ENCODE measurements at places on chromosomes 13 and 19. TPM values are rescaled to one million over a fixed set of nuclear protein-coding genes. Genes with fewer than 3 reads are reported as not detected.

- H3K4me3 ChIP-seq = no peak overlapping the region
- no peaks in the 10 kb centered on the region for H3K27me3 ChIP-seq
- no peaks in the 10 kb centered on the region for H3K36me3 ChIP-seq
- DNase-seq = no peak
- peaks cover 7% of the 10 kb centered on the region for H3K4me1 ChIP-seq
- no peak overlapping the region for H3K27ac ChIP-seq
Measured at GRCh38 chr13:109760402-109760801, 26.0 kb downstream of the IRS2 start.

DNA sequence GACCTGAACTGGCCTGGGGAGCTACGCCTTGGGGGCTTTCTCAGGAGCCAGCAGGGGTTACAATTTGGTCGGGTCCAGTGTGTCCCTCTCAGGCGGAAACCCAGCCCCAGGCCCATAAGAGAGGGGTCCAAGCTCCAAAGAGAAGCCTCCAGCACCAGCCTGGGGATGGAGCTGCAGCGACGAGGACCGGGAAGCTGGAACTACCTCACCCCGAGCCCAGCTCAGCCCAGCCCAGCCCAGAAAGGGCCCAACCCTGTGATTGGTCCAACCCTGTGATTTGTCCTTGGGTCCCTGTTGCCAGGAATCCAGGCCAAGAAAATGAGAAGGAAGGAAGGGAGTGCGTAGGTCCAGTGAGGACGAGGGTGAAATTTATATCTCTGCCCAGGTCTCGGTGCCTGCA is 24.1 kb downstream of the CLEC4M start:
- peaks cover 59% of the 10 kb centered on the region for H3K27me3 ChIP-seq
- peak overlapping the region; percentile 75 for H3K4me3 ChIP-seq
- peaks cover 3% of the 10 kb centered on the region for H3K4me1 ChIP-seq
- DNase-seq = peak; percentile 85
- H3K27ac ChIP-seq = no peak overlapping the region
- no peaks in the 10 kb centered on the region for H3K36me3 ChIP-seq

The ZNF878 gene
- total RNA-seq = 16.4 TPM

GRCh38 chr13:41568143-41568971 is 111.0 kb downstream of the RGCC start:
- no peaks in the 10 kb centered on the region for H3K27me3 ChIP-seq
- no peaks in the 10 kb centered on the region for H3K4me1 ChIP-seq
- DNase-seq = peak; percentile 63
- H3K4me3 ChIP-seq = no peak overlapping the region
- H3K27ac ChIP-seq = peak overlapping the region; percentile 24

The TPRX1 gene
- 0.28 TPM for total RNA-seq

The CLPTM1 gene
- total RNA-seq = 71.5 TPM

DNA sequence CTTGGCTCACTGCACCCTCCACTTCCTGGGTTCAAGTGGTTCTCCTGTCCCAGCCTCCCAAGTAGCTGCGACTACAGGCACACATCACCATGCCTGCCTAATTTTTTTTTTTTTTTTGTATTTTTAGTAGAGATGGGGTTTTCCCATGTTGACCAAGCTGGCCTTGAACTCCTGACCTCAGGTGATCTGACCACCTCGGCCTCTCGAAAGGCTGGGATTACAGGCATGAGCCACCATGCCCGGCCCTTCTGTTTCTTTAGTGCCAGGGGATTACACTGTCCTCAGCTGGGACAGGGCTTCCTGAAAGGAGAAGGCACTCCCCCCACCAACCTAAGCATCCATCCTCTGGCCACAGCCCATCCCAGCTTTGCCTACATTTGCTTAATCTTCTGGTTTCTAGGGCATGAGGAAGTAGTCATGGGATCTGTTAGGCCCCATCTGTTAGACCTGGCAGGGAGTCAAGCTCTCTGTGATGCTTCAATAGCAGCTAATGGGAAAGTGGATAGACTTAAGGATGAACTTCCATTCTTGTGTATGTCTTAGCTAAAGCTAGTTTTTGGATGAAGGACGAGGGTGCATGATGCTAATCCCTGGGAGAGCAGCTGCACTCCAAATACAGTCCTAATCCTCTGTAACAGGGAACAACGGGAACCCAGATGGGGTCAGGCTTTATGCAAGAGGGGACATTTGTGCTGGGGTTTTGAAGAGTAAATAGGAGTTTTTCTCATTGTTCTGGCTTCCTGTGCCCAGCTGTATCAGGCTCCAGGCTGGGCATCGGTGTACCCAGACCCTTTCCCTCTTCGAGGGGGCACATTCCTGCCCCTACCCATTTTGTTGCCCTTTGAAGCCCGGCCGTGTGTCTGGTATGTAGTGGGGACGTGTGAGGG is 2.6 kb downstream of the VAV1 start:
- H3K27me3 ChIP-seq = no peaks in the 10 kb centered on the region
- no peak overlapping the region for H3K4me3 ChIP-seq
- no peak overlapping the region for H3K27ac ChIP-seq
- no peaks in the 10 kb centered on the region for H3K36me3 ChIP-seq

DNA sequence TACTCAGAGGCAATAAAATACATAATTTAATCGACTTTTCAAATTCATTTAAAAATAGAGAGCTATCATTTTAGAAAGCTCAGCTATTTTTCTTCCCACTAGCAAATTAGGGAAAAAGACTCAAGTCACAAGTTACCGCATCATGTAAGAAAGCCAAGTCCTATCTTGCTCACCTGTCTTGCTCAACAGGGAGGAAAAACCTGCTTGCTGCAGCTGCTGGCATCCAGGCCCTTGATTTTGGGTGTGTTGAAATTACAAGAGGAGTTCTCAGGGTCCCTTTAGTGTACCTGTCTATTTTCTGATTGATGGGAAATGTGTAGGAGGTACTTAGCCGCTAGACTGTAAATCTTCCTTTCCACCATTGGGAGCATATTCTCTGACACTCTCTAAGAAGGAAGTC is 22.2 kb downstream of the SLC10A2 start:
- H3K36me3 ChIP-seq = no peaks in the 10 kb centered on the region
- H3K4me3 ChIP-seq = no peak overlapping the region
- DNase-seq = no peak
- no peaks in the 10 kb centered on the region for H3K27me3 ChIP-seq
- H3K4me1 ChIP-seq = no peaks in the 10 kb centered on the region

GRCh38 chr19:36482876-36483275 is 6.5 kb downstream of the ZNF566 start:
- H3K27ac ChIP-seq = no peak overlapping the region
- no peak overlapping the region for H3K4me3 ChIP-seq
- no peaks in the 10 kb centered on the region for H3K27me3 ChIP-seq
- H3K36me3 ChIP-seq = no peaks in the 10 kb centered on the region

GRCh38 chr13:103517066-103517767 is 451.0 kb upstream of the SLC10A2 start:
- no peaks in the 10 kb centered on the region for H3K36me3 ChIP-seq
- H3K27me3 ChIP-seq = no peaks in the 10 kb centered on the region
- DNase-seq = no peak
- 0 out of 2 replicates have a peak, but pooled peaks cover 5% of the 10 kb centered on the region for H3K4me1 ChIP-seq
- no peak overlapping the region for H3K27ac ChIP-seq

The ARHGEF18 gene
- 47.6 TPM for total RNA-seq

DNA sequence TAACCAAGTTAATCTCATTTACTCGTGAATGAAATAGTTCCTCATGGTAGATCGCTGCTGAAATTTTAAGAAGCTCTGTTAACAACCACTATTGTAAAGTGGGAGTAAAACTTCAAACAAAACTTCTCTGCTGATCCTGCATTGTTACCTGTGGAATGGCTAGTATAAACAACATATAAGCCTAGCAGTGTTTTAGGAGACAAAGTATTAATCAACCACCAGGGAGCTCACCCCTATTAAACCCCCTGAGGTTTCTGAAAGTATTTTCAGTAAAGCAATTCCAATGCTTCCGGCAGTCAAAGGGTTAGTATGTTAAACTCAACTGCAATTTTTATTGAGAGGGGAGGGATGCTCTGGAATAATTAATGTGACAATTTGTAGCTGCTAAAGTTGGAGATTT is 30.0 kb upstream of the PCDH17 start:
- H3K4me1 ChIP-seq = peaks cover 44% of the 10 kb centered on the region
- H3K27ac ChIP-seq = peak overlapping the region; percentile 20
- H3K4me3 ChIP-seq = no peak overlapping the region
- H3K36me3 ChIP-seq = no peaks in the 10 kb centered on the region

The PLIN4 gene
- 0.70 TPM for total RNA-seq

The ANKRD24 gene
- 18.0 TPM for total RNA-seq

The LRRC8E gene
- total RNA-seq = 4.8 TPM

GRCh38 chr19:17778251-17778967 is 16.5 kb upstream of the B3GNT3 start:
- H3K36me3 ChIP-seq = no peaks in the 10 kb centered on the region
- no peaks in the 10 kb centered on the region for H3K27me3 ChIP-seq
- DNase-seq = peak; percentile 97
- peak overlapping the region; percentile 85 for H3K4me3 ChIP-seq
- H3K27ac ChIP-seq = peak overlapping the region; percentile 74

The CEACAM7 gene
- 0.24 TPM for total RNA-seq

The B3GNT8 gene
- total RNA-seq = 0.70 TPM

The TMIGD2 gene
- total RNA-seq = 0.76 TPM

DNA sequence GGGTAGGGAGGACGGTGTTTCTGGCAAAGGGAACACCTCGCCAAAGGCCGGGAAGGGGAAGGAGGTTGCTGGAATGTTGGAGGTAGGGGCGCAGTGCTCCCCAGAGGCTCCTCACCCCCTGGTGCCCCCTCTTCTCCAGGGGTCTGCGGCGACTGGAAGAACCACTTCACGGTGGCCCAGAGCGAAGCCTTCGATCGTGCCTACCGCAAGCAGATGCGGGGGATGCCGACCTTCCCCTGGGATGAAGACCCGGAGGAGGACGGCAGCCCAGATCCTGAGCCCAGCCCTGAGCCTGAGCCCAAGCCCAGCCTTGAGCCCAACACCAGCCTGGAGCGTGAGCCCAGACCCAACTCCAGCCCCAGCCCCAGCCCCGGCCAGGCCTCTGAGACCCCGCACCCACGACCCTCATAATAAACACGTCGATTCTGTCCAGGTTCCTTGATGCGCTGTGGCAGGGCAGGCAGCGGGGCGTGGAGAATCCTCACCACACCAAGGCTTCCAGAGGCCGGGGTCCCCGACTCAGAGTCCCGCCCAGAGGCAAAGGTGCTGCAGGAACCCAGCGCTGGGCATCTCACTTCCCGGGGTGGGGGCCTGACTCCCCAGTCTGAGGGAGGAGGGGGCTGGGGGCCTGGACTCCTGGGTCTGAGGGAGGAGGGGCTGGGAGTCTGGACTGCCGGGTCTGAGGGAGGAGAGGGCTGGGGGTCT is 7.4 kb upstream of the SPACA4 start:
- H3K27ac ChIP-seq = no peak overlapping the region
- DNase-seq = no peak
- H3K36me3 ChIP-seq = no peaks in the 10 kb centered on the region

DNA sequence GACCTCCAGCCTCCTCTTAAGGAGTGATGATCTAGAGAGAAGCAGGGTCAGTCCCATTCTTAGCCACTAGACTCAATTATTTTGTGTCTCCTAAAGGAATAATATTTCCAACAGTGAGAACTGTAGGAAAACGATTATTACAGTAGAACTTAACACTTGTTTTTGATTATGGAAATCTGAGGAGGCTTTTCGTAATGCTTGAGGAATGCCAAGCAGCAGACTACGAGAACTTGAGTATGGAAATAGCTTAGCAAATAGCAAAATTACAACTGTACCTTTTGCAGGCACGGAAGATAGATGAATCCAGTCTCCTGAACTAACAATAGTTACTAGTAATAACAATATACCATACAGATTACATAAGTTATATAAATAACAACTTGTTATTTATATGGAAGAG is 12.2 kb downstream of the BRD4 start:
- peak overlapping the region; percentile 66 for H3K27ac ChIP-seq
- no peaks in the 10 kb centered on the region for H3K27me3 ChIP-seq
- no peak for DNase-seq

The ETV2 gene
- not detected for total RNA-seq

The BICRA gene
- total RNA-seq = 37.7 TPM

DNA sequence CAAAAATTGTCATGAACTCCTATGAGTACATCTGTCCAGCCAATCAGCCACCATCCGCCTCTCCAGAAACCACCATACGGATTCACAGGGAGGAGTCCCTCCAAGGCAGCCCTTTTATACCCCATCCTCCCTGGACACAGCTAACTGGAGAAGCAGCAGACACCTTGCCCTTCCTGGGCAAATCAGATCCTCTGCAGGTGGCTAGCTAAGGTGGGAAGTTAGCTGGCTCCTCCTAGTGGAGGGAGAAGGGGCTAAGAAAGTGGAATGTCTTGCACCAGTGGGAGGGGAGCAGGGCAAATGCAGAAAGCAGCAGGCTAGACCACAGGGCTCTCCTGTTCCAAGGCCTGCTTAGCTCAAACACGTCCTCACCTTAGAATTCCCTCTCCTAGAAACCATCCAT is 46.2 kb upstream of the UQCRFS1 start:
- no peaks in the 10 kb centered on the region for H3K27me3 ChIP-seq
- no peaks in the 10 kb centered on the region for H3K4me1 ChIP-seq
- H3K36me3 ChIP-seq = no peaks in the 10 kb centered on the region
- DNase-seq = peak; percentile 32
- H3K27ac ChIP-seq = no peak overlapping the region
- no peak overlapping the region for H3K4me3 ChIP-seq

DNA sequence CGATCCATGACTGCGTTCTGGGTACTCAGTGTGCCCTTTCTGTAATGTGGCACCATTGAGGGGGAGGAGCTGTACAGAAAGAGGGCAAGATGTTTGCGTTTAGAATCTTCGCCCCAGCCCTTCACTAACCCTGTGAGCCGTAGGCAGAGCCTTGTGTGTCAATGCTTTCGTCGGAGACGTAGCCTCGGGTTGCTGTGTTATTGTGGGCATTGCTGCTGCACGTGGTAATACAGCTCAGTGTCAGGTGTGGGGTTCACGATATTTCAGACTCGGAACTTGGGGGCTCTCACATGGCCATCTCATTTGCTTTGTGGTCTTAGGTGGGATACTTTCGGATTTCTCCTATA is 6.1 kb downstream of the RPS9 start:
- H3K4me3 ChIP-seq = no peak overlapping the region
- H3K36me3 ChIP-seq = peaks cover 51% of the 10 kb centered on the region
- H3K27ac ChIP-seq = peak overlapping the region; percentile 87

DNA sequence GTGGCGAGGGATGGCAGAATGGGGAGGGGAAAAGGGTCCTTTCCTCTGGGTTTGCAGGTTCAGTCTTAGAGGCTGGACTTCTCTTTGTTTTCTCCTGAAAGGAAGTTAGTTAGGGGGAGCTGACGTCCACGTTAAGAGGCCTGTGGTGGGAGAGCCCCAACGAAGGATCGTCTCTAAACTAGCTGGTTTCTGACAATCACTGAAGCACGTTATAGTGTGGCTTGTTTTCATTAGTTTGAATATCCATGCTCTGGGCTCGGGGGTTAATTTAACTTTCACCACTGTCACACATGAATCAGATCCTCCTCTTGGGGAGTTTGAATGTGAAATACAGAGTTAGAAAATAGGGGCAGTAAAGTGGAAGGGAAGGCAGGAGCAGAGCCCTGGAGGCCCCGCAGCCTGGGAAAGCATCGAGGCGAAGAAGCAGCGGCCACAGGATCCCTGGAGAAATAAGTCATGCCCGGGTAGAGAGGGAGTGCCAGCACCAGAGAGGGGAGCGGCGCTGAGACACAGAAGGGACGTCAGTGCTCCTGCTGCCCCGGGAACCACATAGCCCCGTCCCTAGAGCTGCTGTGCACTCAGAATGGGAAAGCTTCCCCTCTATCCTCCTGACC is 31.1 kb upstream of the AMER2 start:
- H3K4me1 ChIP-seq = no peaks in the 10 kb centered on the region
- no peak overlapping the region for H3K4me3 ChIP-seq
- H3K27me3 ChIP-seq = no peaks in the 10 kb centered on the region
- peak; percentile 15 for DNase-seq

- H3K4me3 ChIP-seq = peak within 1 kb of the TSS; percentile 96
- peak within 1 kb of the TSS; percentile 95 for H3K27ac ChIP-seq
- H3K4me1 ChIP-seq = peaks cover 7% of the 10 kb centered on the region
- DNase-seq = peak; percentile 85
Measured at GRCh38 chr19:38388349-38389100, at the start of gene SPRED3. TSS of gene SPRED3 (plus strand) at chr19:38388697. CDS start at chr19:38390303, 1,606 bp downstream.

Data from GM23338 (cell line).